SK-MEL-5 (cell line): ENCODE measurements at places on chromosomes 4 and X. TPM values are rescaled to one million over a fixed set of nuclear protein-coding genes. Genes with fewer than 3 reads are reported as not detected.

Gene ODAPH
- total RNA-seq, result not detected in 2 replicates

Gene NEUROG2
- total RNA-seq, result 0.67 and 0.69 TPM in 2 replicates

Gene NDP
- not detected in 2 replicates for total RNA-seq

Gene UGT2B11
- total RNA-seq, result not detected in 2 replicates

Gene USP26
- not detected in 2 replicates for total RNA-seq

Gene FNIP2
- total RNA-seq, result 39.7 and 42.9 TPM in 2 replicates

Gene CFAP299
- total RNA-seq, result not detected in 2 replicates

Gene SOD3
- not detected in 2 replicates for total RNA-seq

Gene SHOX
- total RNA-seq, result not detected in 2 replicates

Gene SCML2
- 3.4 and 5.8 TPM in 2 replicates for total RNA-seq

Gene FAM9C
- total RNA-seq, result not detected in 2 replicates

Gene VCX2
- not detected in 2 replicates for total RNA-seq

Gene TCEAL3
- total RNA-seq, result 4.4 and 5.6 TPM in 2 replicates

Gene AFP
- not detected in 2 replicates for total RNA-seq

Gene TMA16
- total RNA-seq, result 32.5 and 33.2 TPM in 2 replicates

Gene MED28
- total RNA-seq, result 11.8 and 15.5 TPM in 2 replicates

Gene ADGRA3
- total RNA-seq, result 50.8 and 52.5 TPM in 2 replicates

Gene ADAMTS3
- 2.5 and 3.2 TPM in 2 replicates for total RNA-seq

Gene SSX2B
- total RNA-seq, result not detected in 2 replicates
